ENCODE measurements at places on chromosomes 11 and 22.

GRCh38 chr22:34534101-34534500 is 531.9 kb upstream of the ISX start:
- no peak for DNase-seq

- DNase-seq: no peak
Observed at GRCh38 chr11:128448200-128448886, 139.0 kb downstream of the ETS1 start.

- DNase-seq: no peak
Observed at GRCh38 chr22:42786606-42787356, 66.1 kb upstream of the A4GALT start.

- DNase-seq: no peak
Observed at GRCh38 chr11:77436969-77437368, 36.9 kb downstream of the PAK1 start.

DNA sequence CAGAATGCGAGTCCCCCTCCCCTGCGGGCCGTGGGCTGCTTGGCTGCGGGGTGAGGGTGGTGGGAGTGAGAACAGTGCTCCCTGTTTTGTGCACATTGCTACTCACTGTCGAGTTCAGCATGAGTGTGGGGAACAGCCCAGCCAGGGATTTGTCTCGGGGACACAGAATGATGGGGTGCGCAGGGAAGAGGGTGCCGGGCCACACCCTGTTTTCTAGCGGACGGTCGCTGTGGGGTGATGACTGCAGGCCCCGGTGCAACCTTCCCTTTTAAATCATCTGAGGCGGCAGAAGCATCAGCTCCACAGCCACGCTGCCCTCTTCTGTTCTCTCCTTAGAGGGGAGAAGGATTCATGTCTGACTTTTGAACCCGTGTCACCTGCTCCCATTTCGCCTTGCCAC is 1051.2 kb downstream of the TBC1D22A start:
- no peak for DNase-seq

GRCh38 chr22:47304191-47304831 is 541.9 kb downstream of the TBC1D22A start:
- DNase-seq: no peak

DNA sequence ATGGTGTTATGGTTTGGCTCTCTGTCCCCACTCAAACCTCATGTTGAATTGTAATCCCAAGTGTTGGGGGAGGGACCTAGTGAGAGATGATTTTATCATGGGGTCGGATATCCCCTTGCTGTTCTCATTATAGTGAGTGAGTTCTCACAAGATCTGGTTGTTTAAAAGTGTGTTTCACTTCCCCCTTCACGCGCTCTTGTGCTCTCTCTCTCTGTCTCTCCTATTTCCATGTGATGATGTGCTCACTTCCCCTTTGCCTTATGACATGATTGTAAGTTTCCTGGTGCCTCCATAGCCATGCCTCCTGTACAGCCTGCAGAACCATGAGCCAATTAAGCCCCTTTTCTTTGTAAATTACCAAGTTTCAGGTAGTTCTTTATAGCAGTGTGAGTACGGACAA is 765.1 kb downstream of the KCNA4 start:
- DNase-seq: no peak

GRCh38 chr11:32065865-32066629 is 24.8 kb upstream of the RCN1 start:
- no peak for DNase-seq

DNA sequence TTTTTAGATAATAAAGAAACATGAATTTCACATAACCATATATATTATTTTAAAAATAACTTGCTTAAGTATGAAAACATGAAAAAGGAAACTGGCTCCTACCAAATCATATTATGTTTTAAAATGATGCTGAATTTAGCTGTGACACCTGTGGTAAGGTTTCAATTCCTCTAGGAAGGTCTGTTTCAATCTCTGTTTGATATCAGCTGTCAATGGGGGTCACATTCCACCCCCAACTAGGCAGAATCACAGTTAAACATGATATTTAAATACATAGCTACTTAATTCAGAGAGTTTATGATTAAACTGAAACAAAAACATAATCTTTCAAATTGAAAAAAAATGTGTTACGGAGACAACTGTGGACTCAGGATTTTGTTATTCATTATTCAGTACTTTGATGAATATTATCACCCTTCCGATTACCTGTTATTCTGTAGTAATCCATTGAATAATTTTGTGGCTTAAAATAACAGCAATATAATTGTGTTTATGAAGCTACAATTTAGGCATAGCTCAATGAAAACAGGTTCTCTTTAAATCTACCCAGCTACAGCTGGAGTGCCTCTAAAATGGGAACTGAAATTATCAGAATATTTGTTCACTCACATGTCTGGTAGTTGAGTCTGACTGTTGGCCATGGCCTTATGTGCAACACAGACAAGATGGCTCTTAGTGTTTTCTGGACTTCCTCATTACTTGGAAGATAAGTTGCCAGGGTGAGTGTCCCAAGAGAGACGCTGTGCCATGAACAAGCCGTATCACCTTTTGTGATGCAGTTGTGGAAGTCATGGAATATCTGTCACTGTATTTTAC is 244.6 kb upstream of the ANO3 start:
- no peak for DNase-seq

DNA sequence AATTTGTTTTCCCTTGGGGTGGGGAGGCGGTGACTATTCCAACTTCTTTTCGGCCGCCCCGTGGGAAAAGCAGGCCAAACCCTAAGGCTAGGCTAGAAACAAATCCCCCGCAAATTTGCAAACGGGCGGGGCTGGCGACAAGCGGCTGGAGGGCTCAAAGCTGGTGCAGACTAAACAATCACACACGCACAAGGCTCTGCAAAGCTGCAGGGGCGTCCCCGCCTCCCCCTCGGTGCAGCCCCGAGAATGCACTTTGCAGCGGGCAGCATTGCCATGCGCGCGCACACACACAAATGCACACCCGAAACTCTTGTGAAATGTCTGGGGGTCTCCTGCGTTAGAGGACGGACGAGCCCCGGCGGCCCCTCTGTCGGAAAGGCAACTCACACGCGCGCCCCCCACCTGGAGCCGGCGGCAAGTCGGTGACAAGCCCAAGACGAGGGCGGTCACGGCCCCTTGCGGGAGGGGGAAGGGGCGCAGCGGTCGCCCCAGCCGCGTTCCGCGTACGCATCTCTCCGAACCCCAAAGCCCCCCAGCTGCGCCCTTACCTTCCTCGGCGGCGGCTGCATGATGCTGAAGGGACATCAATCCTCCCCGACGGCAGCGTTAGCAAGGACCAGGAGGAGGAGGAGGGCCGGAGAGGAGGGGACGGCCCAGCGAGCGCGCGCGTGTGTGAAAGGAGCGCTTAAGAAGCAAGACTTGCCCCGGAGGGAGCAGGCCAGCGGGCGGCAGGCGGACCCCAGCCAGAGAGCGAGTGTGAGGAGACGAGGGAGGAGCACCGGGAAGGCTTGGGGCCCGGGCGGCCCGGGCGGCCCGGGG is 600 bp downstream of the FCHSD2 start:
- DNase-seq: peak; percentile 40

- DNase-seq: no peak
Observed at GRCh38 chr11:2099516-2100349, 39.5 kb downstream of the IGF2 start.

GRCh38 chr11:59207988-59208451 is 4.7 kb downstream of the MPEG1 start:
- DNase-seq: no peak

GRCh38 chr22:28002181-28002700 is 83.2 kb upstream of the PITPNB start:
- no peak for DNase-seq

GRCh38 chr11:120128392-120129119 is 9.4 kb downstream of the TRIM29 start:
- DNase-seq: no peak

DNA sequence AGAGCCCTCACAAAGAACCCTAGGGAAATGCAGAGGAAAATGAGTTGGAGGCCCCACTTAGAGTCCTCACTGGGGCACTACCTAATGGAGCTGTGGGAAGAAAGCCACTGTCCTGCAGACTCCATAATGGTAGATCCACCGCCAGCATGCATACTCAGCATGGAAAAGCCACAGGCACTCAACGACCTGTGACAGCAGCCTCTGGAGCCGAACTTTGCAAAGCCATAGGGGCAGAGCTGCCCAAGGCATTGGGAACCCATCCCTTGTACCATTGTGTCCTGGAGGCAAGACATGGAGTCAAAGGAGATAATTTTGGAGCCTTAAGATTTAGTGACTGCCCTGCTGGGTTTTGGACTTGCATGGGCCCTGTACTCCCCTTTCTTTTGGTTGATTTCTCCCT is 18.8 kb downstream of the BBOX1 start:
- no peak for DNase-seq

DNA sequence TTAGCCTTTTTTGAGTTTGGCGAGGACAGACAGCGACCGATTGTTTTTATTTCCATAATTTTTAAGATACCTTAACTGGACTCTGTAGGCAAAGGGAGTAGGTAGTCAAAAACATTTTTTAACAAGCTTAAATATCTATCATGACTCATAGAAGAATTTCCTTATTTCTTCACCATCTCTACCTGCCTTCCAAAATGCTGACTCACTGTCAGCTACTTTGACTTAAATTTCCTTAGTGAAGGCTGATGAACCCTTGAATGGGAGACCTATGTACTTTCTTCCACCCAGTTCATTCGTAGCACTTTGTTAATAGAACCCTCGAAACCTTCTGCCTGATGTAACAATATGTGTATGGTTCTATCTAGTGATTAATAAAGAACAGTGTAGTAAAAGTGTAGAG is 1.1 kb upstream of the MTMR2 start:
- DNase-seq: no peak

DNA sequence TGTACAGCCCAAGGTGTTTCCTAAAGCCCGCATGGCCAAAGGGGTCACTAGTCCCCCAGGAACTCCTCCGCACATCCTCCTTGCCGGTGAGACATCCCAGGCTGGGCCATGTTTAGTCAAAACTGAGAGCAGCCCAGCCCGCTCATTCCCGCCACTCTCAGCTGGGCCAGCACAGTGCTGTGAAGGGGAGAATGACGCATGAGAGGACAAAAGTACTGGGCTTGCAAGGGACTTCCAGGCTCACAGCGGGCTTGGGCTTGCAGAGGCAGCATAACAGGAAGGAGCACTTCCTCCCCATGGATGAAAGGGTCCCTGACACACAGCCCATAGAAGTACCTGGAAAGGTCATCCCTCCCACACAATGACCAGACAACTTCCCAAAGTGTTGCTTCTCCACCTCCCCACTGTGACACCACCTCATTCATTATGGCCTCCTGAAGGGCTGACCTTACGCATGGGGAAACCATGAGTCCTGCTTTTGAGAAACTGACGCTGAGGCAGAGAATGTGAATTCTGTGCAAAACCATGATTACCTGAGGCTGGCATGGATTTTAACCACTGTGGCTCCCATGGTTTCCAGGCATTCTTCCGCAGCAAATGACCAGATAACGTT is 19.1 kb downstream of the ETS1 start:
- no peak for DNase-seq

DNA sequence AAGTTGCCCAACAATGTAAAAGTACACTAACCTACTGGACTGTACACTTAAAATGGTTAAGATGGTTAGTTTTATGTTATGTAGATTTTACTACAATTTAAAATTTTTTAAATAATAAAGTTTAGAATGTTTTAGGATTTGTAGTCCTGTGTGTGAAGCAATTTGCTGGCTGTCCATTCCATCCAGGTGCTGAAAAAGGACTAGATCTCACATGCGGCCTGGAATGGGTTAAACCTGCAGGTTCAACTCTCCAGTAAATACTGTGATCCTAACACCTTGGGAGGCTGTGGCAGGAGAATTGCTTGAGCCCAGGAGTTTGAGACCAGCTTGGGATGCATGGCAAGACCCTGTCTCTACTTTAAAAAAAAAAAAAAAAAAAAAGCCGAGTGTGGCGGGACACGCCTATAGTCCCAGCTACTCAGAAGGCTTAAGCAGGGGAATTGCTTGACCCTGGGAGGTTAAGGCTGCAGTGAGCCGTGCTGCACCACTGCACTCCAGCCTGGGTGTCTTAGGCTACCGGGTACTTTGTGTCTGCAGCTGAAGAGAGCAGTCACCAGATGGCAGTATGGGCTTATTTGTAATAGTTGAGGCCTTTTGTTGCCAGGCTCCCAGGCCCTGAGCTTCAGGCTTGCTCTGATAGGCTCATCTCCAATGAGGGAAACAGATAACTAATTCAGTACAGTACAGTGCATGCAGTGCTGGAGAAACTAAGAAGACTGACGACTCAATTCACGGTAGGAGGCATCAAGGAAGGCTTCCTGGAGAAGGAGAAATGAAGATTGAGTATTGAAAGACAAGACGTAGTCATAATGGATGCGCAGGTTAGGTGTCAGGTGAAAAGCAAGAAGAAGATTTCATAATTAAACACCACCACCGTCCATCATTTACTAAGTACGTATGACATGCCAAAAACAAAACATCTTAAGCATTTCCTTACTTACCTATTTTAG is 64.7 kb upstream of the ASPHD2 start:
- DNase-seq: no peak

- peak; percentile 16 for DNase-seq
Observed at GRCh38 chr22:37896181-37896592, 9.9 kb upstream of the MICALL1 start.

- DNase-seq: no peak
Observed at GRCh38 chr11:66745356-66746235, 16.6 kb upstream of the SPTBN2 start.

- DNase-seq: no peak
Observed at GRCh38 chr11:95379479-95379878, 148.5 kb upstream of the SESN3 start.

GRCh38 chr22:36183446-36183845 is 18.2 kb downstream of the APOL4 start:
- no peak for DNase-seq

DNA sequence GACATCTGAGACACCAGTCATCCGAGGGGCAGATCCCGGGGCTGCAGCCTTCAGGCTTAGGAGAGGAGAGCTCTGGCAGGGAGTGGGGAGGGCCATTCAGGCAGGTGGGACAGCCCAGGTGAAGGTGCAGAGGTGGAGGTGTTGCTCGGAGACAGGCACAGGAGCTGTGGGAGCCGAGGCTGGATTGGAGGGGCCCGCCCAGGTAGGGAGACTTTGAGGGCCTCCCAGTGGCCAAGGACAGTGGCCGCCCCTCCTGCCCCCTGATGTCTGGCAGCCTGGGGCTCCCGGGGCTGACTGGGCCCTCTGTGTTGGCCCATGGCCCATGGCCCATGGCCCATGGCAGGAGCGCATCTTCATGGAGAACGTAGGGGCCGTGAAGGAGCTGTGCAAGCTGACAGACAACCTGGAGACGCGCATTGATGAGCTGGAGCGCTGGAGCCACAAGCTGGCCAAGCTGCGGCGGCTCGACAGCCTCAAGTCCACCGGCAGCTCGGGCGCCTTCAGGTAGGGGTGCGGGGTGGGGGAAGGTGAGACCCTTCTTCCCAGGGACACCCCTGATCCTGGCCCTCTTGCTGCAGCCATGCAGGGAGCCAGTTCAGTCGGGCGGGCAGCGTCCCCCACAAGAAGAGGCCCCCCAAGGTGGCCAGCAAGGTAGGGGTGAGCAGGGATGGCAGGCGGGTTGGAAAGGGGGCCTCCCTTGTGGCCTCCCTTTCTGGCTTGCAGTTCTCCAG is 13.3 kb downstream of the TMEM258 start:
- DNase-seq: no peak

- DNase-seq: no peak
Observed at GRCh38 chr11:13302420-13302958, 24.9 kb downstream of the BMAL1 start.
